ENCODE measurements at places on chromosomes 5 and 9.
A peak's percentile ranks its signal among the peaks of the same experiment; 100 is the strongest.

GRCh38 chr5:15452030-15452429 is 48.0 kb upstream of the FBXL7 start:
- no peak for DNase-seq

GRCh38 chr9:107693625-107694326 is 204.2 kb upstream of the KLF4 start:
- no peak for DNase-seq

GRCh38 chr9:136942881-136943230 is 1.7 kb downstream of the FBXW5 start:
- DNase-seq = no peak

DNA sequence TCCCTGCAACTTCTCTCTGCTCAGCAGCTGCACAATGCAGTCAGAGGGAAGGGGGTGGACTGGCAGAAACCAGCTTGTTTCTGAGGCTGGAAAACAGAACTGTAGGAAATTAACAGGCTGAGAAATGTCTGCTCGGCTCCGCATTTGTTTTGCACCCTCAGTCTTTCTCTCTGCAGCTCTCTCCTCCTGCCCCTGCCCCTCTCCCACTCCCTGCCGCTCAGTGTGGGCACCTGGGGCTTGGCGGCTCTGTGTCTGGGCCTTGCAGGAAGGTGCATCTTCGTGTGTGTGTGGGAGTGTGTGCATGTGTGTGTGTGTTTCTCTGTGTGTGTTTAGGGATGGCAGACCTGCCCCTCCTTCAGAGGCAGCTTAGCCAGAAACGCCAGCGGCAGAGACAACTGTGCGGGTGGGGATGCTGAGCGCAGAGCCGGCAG is 53.0 kb downstream of the PCDH1 start:
- DNase-seq = no peak

GRCh38 chr9:117929868-117930267 is 225.7 kb downstream of the TLR4 start:
- no peak for DNase-seq

DNA sequence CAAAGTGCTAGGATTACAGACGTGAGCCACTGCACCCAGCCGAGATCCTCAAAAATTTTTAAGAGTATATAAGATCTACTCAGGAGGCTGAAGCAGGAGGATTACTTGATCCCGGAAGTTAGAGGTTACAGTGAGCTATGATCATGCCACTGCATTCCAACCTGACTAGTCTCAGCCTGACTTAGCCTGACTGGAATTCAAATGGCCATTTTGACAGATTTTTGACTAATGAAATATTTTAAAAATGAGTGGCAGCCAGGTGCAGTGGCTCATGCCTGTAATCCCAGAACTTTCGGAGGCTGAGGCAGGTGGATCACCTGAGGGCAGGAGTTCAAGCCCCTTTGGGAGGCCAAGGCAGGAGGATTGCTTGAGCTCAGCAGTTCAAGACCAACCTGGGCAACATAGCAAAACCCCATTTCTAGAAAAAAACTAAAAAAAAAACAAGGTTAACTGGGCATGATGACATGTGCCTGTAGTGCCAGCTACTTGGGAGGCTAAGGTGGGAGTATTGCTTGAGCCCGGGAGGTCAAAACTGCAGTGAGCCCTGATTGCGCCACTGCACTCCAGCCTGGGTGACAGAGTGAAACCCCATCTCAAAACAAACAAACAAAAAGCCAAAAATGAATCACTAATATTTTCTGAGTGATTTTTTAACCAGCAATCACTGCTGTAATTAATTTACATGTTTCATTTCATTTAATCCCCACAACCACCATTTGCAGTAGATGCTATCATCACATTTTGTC is 16.6 kb downstream of the ATOX1 start:
- DNase-seq = no peak

DNA sequence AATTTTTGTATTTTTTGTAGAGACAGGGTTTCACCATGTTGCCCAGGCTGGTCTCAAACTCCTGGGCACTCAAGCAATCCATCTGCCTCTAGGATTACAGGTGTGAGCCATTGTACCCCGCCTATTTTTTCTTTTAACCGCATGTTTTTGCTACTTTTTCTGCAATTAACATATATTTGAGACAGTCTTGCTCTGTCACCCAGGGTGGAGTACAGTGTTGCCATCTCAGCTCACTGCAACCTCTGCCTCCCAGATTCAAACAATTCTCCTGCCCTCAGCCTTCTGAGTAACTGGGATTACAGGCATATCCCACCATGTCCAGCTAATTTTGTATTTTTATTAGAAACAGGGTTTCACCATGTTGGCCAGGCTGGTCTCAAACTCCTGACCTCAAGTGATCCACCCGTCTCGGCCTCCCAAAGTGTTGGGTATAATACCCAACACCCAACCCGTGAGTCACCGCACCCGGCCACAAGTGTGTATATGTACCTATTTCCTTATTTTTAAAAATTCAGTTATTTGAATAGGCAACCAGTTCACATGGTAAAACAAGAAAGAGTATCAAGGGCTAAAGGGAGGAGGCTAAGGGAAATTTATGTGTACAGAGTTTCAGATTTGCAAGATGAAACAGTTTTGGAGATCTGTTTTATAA is 13.3 kb downstream of the PHAX start:
- no peak for DNase-seq

DNA sequence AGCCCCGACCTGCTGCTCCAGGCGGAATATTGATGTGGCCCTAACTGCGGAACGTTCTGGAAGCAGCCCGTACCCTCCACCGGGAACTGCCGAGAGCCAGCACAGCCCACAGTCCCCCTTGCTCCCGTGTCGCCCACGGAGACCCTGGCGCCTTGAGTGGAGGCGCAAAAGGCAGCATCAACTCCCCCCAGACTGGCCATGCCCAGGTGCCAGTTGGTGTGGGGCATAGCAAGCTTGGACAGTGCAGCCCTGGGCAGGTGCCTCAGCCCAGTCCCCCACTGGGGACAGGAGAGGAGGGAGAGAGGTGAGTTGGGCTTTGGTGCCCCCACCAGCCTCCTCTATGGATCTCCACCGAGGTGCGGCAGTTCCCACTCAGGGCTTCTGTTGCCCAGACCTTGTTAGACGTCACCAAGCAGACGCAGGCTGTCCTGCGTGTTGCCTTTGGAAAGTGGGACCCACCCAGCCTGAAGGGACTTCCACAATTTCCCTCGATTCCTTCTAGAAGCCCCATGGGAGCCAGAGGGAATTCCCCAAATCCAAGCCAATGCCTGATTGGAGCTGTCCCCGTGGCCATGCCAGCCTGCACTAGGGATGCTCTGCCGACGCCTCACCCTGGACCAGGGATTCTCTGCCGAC is 19.8 kb upstream of the NRARP start:
- DNase-seq = no peak

DNA sequence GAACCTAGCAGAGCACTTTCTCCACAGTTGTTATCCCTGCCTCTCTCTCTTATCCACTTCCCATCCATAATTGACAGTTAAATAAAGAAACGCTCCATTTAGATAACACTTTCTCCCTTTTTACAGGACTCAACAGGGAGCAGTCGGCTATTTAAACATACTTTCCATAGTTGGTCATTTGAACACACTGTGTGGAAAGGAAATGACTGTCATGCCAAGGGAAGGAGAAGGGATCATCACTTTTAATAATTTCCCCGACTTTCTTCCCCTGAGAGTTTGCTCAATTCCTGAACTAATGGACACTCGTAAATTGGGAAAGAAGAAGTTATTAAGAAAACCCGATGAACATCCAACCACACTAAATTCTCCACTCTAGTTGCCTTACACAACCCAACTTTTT is 400.8 kb upstream of the PTGER4 start:
- no peak for DNase-seq

- DNase-seq = no peak
These were observed 3.0 kb downstream of the NFIL3 start for GRCh38 chr9:91420501-91421127.

GRCh38 chr5:150192462-150192861 is 2.6 kb downstream of the SLC6A7 start:
- no peak for DNase-seq

DNA sequence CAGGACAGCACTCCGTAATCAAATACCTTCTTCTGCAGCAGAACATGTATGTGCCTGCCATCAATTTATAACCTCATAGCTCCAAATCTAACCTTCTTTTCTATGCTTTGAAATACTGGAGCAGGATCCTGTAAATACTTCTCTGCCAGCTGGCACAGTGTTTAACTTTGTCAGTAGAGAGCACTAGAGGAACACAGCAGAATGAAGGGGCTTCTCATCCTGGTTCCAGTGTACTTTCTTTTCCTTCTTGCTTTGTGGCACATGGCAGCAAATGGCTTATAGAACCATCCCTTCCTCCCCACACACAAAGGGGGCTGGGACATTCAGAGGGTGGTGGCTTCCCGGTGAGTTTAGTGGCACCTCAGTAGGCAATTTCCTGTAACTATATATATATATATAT is 3.8 kb upstream of the FBXW11 start:
- DNase-seq = no peak

GRCh38 chr5:7793895-7794294 is 57.0 kb downstream of the CFAP90 start:
- DNase-seq = no peak

DNA sequence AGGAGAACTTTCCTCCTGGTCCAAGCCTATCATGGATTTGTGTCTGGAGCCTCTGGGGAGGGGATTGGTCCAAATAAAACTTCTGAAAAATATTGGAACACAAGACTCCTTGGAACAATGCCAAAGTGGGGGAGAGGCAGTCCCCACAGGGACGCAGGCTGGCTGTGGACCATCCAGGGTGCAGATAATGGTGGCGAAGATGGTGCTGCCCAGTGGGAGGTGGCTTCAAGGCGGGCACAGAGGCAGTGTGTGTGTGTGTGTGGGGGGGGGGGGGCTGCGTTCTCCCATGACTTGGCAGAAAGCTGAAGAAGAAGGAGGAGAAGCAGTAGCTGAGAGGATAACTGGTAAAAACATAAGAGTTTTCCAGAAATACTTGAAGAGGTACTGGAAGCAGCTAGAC is 186.4 kb downstream of the MELK start:
- no peak for DNase-seq

DNA sequence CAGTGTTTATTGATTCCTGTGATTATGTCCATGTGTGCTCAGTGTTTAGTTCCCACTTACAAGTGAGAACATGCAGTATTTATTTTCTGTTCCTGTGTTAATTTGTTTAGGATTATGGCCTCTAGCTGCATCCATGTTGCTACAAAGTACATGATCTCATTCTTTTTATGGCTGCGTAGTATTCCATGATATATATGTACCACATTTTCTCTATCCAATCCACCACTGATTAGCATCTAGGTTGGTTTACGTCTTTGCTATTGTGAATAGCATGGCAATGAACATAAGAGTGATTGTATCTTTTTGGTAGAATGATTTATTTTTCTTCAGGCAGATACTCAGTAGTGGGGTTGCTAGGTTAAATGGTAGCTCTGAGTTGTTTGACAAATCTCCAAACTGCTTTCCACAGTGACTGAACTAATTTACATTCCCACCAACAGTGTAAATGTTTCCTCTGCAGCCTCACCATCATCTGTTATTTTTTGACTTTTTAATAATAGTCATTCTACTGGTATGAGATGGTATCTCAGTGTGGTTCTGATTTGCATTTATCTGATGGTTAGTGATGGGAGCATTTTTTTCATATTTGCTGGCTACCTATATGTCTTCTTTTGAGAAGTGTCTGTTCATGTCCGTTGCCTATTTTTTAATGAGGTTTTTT is 47.5 kb upstream of the ELL2 start:
- DNase-seq = no peak

- no peak for DNase-seq
These were observed 84.4 kb downstream of the INSYN2B start for GRCh38 chr5:169895926-169896325.

DNA sequence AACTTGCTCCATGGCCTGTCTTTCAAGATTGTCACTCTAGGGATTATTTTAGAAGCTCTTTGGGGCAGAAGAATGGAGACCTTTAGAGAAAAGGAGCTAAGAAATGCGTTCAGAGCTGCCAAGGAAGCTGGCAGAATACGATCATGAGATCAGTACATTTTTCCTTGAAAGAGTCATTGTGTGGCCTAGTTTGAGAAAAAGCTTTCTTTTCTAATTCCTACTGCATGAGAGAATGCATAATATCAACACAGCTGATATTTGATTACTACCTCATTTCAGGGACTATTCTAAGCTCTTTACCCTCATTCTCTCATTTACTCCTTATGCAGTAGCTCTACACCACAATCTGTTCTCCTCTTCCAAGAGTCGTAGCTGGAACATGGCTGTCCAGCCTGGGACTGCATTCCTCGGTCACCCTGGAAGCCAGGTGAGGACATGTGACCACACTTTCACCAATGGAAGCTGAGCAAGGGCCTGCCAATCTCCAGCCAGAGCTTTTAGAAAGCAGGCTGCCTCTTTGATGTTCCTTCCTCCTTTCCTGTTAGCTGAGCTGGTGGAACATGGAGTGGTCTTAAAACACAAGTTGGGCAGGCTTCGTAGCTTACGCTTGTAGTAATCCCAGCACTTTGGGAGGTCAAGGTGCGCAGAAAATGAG is 99.3 kb upstream of the LHFPL2 start:
- no peak for DNase-seq

GRCh38 chr9:126482361-126483044 is 131.2 kb upstream of the LMX1B start:
- DNase-seq = no peak

DNA sequence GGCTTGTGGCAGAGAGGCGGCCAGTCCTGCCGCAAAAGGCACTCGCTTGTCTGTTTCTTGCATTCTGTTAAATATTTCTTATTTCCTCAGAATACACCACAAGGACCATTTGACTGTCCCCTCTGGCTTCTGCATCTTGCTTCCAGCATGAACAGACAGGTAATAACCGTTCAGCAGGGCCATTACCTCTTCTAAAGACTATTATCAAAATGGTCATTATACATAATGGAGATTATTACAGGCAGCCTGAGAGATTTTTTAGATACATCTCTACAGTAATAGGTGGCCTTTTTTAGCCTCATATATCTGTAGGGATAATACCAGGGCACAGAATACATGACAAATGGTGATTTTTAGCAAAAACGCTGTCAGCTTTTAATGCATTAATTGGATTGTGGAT is 382.0 kb downstream of the PSAT1 start:
- DNase-seq = no peak

GRCh38 chr9:127712867-127713266 is 2.6 kb downstream of the PTRH1 start:
- no peak for DNase-seq

DNA sequence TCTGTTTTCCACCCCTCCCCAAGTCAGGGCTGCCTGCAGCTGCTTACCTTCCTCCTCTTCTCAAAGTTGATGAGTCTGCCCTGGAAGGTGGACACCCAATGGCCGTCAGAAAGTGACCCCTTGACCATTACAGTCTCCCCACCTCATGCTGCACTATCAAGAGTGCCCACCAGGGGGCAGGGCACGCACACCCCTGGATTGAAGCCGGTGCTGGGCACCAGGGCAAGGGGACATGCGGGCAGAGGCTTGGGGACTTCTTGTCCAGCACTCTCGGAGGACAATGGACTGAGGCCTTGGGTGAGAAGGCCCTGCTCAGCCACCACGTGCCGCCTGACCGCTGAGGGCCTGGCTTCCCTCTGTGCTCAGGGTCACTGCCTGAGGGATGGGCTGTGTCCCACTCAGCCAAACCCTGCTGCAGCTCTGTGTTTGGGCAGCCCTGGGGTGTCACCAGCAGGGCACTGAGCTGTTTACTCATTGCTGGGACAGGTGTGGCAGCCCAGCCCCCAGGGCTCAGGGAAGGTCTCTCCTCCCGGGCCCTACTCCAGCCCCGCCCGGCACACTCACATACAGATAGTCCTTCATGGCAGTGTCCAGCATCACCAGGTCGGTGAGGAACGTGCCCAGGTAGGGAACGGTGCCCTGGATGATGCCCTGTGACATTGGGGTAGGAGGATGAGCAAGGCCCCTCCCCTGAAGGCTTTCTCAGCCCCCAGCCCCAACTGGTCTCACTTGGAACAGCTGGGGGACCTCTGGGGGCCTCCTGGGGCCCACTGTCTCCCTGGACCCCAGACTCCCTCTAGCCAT is 17.7 kb downstream of the RALGDS start:
- peak; percentile 30 for DNase-seq

GRCh38 chr5:168347368-168348083 is 56.1 kb downstream of the WWC1 start:
- DNase-seq = no peak
